ENCODE measurements at places on chromosomes 4 and X.
A peak's percentile ranks its signal among the peaks of the same experiment; 100 is the strongest.

GRCh38 chr4:5883916-5884315, 9.0 kb downstream of the CRMP1 start:
- DNase-seq: no peak

DNA sequence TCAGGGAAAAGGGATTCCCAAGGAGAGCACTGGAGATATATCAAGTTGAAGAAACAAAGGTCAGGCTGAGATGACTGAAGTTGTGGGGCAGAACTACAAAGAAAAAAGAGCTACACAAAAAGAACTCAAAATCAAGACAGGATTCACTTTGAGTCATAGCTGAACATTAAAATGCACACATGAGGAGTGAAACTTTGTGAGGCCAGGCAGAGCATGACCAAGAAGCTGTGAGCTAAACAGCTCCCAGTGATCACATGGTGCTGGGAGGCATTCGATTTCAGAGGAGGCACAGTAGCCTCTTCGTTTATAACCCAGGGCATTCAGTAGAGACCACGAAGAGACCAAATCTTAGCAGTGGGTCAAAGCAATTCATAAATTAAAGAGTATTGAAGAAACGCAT, 145.3 kb downstream of the ATRX start:
- no peak for DNase-seq

- DNase-seq: no peak
These were observed 125.2 kb upstream of the USP9X start for GRCh38 chrX:40960041-40960440.

DNA sequence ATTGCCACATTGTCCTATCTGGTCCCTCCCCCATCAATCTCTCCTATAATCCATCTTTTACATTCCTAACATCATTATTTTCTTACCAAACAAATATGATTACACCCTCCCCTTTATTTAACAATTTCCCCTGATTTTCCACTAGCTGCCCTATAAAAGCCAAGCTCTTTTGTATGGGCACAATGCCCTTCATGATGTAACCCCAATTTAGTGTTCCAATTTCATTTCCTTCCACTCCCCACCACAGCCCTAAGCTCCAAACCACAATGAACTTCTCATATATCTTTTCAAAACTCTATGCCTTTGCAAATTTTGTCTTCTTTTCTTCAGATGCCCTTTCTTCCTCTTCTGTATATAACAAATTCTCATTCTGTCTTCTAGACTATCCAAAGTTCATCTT, 39.5 kb upstream of the PTPN13 start:
- DNase-seq: peak; percentile 12

DNA sequence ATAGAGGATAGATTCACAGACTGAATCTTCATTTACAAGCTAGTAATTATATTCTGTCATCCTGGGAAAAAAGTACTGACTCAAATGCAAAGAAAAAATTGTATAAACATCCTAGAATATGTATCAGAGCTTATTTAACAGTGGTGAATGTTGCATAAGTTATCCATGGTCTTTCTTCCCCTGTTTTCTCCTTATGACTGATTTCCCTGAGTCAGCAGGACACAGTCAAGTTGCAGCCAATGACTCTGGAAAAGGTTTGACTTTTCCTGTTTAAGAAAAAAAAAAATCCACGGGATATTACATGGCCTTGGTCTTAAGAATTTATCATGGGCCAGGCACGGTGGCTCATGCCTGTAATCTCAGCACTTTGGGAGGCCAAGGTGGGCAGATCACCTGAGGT, 36.5 kb downstream of the INPP4B start:
- no peak for DNase-seq

DNA sequence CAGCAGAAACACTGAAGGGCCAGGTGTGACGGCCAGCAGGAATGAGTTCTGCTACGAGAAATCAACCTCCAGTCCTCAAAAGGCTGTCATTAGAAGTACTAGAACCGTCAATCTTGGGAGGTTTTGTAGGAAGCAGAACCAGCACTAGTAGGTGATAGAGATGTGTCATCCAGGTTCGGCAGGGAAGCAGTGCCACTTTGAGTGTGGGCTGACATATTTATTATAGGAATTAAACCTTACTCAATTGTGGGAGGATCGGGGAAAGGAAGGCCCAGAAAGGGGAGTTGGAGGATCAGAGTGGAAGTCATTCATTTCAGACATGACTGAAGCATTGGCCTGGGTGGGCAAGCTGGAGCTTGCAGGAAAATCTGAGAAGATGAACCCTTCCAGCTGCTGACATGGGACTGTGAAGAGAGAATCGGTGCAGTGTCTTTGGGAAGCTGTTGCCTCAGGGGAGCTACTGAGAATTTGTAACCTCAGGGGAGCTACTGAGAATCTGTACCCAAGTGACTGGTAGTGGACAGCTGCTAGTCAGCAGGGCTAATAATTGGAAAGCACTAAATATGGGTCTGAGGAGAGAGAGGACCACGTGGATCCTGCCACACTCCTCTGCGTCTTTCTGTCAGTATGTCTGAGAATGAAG, 177.4 kb downstream of the SPRY1 start:
- DNase-seq: no peak

GRCh38 chrX:4179031-4179430, 465.6 kb upstream of the PRKX start:
- DNase-seq: no peak

GRCh38 chr4:151888367-151888866, 127.6 kb upstream of the GATB start:
- no peak for DNase-seq

DNA sequence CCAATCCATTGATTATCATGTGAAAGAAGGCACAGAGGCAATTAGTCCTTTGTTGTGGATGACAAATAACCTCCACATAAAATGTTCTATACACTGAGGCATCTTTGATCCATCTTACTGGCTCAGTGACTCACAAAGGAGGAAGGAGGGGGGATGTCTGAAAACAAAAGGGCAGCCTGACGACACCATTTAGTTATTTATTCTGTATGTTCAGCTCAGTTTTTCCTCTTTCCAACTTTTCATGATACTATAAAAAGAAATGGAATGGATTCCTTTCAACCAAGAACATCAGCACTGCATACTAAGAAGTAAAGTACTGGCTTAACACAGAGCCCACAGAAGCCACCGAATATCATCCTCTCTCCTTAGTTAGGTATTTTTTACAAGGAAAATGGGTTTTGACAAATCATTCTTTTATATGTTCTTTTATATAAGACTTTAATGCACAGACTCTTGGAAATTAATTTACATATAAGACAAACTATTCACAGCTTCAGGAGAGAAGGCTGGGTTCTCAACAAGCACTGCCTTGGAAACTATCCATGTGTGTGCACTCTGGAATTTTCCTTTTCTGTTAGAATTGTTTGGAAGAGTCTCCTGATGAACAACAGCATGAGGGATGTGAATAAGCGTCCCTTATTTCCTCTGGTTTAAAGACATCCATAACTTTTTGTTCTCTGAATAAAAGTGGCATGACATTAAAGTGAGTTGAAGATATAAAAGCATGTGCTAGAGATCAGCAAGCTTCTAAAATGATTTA, 135.6 kb downstream of the TSPAN5 start:
- DNase-seq: peak; percentile 82

DNA sequence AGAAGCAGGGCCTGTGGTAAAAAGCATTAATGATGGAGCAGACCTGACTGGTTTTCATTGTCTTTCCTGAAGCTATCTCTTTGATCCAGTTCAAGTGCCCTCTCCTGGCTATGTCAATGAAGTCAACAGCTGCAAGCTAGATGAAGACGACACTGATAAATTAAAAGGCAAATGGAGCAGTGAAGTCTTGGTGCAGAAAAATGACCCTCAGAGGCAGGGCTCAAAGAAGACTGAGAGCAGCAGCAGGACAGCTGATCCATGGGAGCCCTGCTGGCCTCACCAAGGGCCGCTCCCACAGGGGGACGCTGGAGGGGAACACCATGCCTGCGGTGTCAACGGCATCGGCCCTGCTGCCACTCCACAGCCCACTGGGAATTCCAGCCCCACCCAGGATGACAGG, 96.2 kb downstream of the RELL1 start:
- DNase-seq: no peak

- no peak for DNase-seq
These were observed 3.8 kb downstream of the MBTPS2 start for GRCh38 chrX:21843179-21843578.

DNA sequence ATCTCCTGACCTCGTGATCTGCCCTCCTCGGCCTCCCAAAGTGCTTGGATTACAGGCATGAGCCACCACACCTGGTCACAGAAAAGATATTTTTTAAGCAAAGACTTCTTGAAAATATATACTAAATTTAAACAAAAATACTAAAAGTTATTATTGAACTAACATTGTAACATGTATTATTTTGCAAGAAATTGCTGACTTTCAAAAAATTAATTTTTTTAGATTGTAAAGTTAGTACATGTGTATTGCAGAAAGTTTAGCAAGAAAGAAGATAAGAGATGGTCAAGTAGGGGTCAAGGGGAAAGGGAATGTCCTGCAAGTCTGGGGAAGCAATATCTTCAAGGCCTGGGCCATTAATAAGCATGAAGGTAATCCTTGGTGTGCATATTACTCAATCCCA, 54.3 kb upstream of the HPGDS start:
- DNase-seq: no peak

- peak; percentile 58 for DNase-seq
These were observed 53.8 kb downstream of the CXCL1 start for GRCh38 chr4:73922766-73923630.

- peak; percentile 81 for DNase-seq
These were observed 130.7 kb upstream of the TMEM164 start for GRCh38 chrX:109872021-109872732.

- DNase-seq: no peak
These were observed 93.3 kb downstream of the CPZ start for GRCh38 chr4:8685831-8686230.

GRCh38 chr4:174554231-174554728, 32.0 kb upstream of the HPGD start:
- DNase-seq: no peak

GRCh38 chr4:122632396-122633143, 11.7 kb upstream of the IL21 start:
- DNase-seq: no peak

GRCh38 chrX:119177278-119177677, 49.7 kb upstream of the KIAA1210 start:
- DNase-seq: no peak

DNA sequence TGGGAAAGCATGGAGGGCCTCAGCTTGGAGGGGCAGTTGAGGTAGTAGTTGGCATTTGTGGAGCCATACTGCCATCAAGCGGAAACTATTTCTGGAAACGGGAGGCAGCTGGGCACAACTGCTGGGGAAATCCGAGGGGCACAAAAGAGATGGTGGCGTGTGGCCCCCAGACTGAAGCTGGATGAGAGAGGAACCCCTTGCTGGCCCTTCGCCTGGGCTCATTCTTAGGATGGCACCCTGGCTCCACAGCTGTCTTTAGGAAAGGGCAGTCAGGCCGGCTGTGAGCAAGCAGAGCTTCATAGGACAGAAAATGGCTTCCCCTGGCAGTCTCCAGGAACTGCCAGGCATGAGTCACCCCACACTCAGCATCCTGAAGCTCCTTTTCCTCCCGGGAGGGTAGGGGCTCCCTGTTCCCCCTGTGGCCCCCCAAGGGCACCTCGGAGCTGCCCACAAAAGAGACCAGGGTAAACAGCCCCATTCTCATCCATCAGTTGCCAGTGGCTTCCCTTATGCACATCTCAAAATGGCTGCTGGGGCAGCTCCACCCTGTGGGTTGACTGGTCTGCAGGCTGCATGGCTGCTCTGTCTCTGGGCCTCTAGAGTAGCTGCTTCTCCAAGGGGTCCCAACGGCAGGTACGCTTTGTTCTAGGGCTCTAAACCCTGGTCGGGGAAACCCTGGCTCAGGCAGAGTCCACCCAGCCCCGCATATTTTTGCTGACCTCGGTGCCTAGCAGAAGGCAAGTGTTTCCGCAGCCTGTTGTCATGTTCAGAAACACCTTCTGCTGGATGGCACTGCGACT, 64.7 kb downstream of the NBDY start:
- no peak for DNase-seq

DNA sequence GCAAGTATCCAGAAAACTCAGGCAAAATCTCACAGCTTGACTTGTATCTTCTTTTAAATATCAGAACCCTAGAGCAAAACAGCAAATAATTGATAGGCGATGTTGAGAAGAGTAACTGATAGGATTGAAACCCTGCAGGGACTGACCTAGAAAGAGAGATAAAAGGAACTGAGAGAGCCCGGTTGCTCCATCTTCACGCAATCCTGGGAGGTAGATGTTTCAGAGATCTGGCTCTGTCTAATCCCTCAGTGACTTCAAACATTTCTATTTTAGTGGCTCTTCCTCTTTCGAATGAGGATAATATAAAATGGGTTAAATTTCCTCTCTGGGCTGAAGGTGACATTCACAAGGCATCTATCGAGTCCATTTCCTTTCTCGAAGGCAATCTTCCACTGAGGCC, 39.3 kb upstream of the RPL34 start:
- no peak for DNase-seq

DNA sequence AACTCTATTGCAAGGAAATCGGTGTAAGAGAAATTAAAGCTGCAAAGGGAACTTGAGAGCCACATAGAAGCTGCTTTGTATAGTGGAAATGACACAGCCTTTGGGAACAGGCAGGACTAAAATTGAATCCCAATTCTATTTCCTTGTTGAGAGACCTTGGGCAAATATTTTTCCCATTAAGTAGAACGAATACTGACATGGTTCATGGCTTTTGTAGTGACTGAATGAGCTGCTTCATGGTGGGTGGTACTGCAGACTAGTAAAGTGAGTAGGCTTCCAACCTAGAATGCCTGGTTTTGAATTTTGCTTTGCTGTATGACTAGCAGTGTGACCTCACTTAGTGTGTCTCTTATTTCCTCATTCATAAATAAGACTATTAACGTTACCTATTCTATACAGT, 182.2 kb upstream of the KCNIP4 start:
- no peak for DNase-seq

- DNase-seq: no peak
These were observed 3.3 kb downstream of the XPNPEP2 start for GRCh38 chrX:129741880-129742758.

DNA sequence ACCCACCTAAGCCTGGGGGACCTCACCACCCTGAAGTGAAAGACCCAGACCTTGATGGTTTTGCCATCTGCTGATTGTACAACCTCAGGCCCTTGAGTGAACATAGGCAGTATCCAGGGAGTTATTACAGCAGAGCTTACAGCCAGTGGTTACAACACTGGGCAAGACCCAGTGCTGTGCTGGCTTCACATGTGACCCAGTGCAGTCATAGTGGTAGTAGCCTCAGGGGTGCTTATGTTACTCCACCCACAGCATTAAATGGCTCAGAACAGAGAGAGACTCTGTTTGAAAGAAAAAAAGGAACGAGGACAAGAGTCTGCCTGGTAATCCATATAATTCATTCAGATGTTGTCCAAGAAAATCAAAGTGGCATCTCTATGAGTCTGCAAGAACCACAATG, 45.2 kb upstream of the DACH2 start:
- DNase-seq: no peak

GRCh38 chrX:65994519-65995506, 45.1 kb downstream of the VSIG4 start:
- DNase-seq: no peak

- DNase-seq: no peak
These were observed 63.2 kb downstream of the MGST2 start for GRCh38 chr4:139728840-139729239.

- no peak for DNase-seq
These were observed 54.8 kb downstream of the TLL1 start for GRCh38 chr4:165927815-165928214.

DNA sequence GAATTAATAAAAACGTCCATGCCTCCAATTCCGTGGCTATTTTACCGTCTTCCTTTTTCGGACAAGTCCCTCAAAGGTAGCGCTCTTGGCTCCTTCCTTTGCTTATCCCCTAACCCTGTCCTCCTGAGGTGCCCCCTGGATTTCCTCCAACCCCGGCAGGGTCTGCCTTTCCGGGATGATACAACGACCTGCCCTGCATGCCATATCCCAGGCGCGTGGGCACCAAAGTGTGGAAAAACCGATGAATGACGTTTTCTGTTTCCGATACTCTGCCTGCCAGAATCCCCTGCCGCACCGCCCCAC, 706 bp upstream of the CSTF2 start:
- no peak for DNase-seq

All from AG10803 (cell line).